ENCODE measurements at places on chromosomes 7 and 10. TPM values are rescaled to one million over a fixed set of nuclear protein-coding genes. Genes with fewer than 3 reads are reported as not detected.

The VIPR2 gene
- 3.6 TPM for total RNA-seq

The HIPK2 gene
- 85.4 TPM for total RNA-seq

The C7orf33 gene
- total RNA-seq = not detected

DNA sequence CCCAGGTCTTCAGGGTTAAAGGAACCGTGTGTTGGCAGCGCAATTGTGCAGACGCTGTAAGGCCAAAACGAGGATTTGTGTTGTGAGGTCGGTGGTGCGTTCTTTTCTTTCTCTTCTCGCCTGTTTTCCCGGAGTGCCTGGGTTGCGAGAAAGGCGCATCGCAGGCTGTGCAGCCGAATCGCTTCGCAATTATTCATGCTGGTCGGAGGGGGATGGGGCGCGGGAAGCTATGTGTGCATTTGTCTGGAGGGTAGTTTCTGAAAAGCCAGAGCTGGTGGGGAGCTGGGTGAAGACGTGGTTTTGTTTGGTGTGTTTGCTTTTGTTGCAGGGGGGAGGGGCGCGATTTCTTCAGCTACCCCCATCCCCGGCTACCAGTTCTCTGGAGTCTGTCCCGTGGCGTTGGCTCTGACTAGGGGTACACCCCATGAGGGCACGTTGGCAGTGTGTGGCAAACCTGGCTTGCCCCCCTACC lies 2.1 kb downstream of the MXI1 start:
- DNase-seq = peak; percentile 44

- DNase-seq = no peak
These were observed 200.0 kb upstream of the BMPER start for GRCh38 chr7:33705333-33705833.

- no peak for DNase-seq
These were observed 35.2 kb downstream of the NPY start for GRCh38 chr7:24319209-24319608.

DNA sequence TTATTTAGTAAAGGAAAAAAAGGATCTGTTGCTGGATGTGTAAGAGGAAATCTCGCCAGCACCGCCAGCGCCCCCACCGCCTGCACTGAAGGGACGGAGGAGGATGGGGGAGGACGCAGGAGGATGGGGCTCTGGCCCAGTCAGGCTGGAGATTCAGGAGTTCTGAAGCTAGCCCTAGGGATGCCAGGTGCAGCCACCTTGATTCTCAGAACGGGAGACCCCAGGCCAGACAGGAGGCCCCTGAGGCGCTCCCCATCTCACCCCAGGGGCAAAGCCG lies 1.3 kb downstream of the CAMK2B start:
- DNase-seq = no peak

DNA sequence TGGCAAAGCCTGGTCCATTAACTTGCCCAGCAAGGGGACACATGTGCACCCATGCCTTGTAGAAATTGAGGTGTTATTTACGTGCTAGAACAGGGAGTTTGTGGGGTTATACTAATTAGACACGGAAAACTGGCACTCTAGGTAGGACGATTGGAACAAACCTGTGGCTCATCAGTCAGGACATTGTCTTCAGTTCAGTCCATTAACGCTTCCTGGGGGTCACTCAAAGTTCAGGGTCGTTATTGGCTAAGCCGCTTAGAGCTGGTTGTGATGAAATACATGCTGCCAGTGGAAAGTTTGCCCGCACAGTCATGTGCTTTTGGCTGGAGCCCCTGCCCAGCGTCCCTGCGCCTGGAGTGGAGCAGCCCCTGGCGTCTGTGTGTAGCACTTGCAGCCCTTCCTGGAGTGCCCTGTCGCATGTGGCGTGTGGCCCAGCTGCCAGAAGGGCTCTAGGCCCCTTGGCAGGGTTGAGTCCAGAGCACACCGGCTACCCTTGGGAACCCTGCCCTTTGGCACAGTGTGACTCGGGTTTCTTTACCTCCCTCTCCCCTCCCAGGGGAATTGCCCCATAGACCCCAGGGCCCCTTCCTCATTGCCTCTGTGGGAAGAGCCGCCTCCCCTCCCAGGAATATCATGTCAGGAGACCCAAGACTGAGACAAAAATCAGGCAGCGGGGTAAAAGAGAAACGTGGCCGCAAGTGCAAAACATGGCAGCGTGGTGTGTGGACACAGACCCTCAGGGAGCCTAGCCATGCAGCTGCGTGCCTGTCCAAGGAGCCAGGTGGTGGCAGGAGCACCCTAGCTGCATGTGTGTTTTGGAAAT lies 9.8 kb downstream of the ZNF775 start:
- no peak for DNase-seq

DNA sequence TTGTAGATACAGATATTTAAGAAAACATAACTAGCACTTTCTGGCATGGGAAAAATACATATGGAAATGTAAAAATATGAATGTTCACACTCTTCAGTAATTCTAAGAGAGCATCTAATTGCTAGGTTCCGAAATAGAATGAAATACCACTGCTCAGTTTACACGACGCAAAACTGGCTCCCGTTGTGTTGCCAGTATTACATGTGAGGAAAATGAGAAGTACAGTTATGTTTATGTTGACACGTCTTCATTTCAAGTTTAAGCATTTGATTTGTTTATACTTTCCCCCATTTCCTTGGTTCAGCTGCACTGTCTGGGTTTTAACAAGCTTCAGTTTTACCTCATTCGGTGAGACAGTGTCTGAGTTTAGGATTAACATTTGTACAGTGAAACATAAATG lies 275.8 kb upstream of the SEMA3D start:
- DNase-seq = no peak

DNA sequence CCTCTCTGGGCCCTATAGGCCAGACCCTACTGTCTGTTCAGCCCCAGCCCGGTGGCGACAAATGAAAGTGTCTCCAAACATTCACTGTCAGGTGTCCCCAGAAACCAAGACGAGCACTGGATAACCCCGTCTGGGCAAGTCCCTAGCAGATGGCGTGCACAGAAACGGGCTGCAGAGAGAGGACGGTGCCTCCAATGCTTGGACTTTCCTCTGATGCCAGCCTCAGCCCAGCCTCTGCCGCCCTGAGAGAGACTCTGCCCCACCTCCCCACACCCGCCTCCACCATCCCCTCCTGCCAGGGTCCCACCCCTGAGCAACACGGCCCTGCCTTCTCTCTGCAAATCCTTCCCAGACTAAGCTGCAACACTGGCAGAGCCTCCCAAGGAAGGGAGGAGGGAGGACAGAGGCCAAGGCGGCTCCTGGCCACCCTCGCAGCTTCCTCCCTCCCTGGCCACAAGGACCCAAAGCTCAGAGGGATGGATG lies 7.4 kb upstream of the LFNG start:
- DNase-seq = no peak

DNA sequence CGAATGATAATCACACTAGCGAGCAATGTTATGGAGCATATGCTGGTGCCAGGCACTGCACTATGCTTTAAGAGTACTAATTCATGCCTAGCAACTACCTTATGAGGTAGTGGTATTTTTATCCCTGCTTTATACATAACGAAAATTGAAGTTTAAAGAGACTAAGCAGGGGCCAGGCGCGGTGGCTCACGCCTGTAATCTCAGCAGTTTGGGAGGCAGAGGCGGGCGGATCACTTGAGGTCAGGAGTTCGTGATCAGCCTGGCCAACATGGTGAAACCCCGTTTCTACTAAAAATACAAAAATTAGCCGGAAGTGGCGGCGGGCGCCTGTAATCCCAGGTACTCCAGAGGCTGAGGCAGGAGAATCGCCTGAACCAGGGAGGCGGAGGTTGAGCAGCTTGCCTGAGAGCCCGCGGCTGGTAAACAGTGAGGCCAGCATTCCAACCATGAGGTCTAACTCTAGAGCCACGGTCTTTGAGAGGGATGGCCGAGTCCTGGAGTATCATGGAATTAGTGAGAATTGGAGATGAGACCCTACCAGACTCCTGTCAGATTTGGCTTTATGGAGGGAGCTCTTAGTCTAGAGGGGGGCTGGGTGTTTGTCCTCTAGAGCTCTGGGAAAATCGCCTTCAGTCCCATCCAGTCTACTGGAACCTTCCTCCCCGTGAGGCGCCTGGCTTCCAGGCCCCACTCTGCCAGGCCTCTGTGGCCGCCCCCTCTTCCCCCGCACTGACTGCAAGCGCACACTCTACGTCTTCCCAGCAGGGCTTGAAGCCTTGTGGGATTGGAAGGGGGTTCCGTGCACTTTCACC lies 11.6 kb downstream of the TLX1 start:
- no peak for DNase-seq

- DNase-seq = no peak
These were observed 94.9 kb downstream of the STRA8 start for GRCh38 chr7:135328526-135328925.
